ENCODE measurements at places on chromosomes 13 and 19. TPM values are rescaled to one million over a fixed set of nuclear protein-coding genes. Genes with fewer than 3 reads are reported as not detected.

The ALOX5AP gene
- 2.1 TPM for total RNA-seq

The ZNF880 gene
- total RNA-seq, result 10.9 TPM

The PPM1N gene
- total RNA-seq, result 3.3 TPM

The C19orf18 gene
- total RNA-seq, result 0.98 TPM

The ZNF829 gene
- 7.2 TPM for total RNA-seq

The VSTM2B gene
- not detected for total RNA-seq

Data from Panc1 (cell line).